ENCODE measurements at places on chromosomes 5 and 9.

GRCh38 chr5:54673523-54674225 lies 156.1 kb downstream of the SNX18 start:
- no peak for DNase-seq

- DNase-seq = no peak
Measured at GRCh38 chr9:97935276-97935675, 2.7 kb downstream of the HEMGN start.

DNA sequence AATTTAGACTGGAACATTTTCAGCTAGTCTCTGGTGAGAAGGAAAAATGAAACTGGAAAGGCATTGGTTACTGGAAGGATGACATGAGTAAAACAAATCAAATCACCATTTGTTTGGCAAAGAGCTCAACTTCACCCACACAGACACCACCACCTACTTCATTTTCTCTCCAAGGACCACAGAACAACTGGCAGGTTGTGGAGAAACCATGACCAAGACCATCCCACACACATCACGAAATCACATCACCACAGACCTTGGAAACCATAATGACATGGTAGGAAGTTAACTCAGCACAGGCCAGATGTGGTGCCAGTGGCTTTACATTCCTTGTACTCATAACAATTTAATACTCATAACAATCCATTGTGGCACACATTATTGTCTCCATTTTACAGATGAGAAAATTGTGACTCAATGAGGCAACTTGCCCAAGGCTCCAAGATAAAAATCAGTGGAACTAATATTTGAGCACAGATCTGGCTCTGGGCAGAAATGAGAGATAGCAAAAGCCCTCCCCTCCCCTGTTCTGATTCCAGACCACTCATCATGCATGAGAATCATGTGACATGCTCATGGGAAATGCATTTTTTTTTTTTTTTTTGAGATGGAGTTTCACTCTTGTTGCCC lies 7.5 kb downstream of the OR1K1 start:
- no peak for DNase-seq

DNA sequence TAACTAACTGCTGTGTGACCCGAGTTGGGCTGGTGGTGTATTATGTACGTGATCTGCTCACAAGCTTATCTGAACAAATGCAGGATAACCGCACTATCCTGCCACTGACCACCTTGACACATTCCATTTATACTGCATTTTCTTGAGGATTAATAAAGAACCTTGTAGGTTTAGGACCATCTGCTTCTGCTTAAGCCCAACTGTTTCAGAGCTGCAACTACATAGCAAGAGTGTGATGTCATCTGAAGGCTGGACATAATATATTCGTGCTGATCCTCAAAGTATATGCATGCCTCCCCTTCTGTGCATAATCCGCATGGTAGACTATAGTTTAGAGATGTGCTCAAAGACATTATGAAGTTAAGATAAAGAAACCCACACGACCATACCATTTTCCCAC lies 435.9 kb downstream of the BNC2 start:
- no peak for DNase-seq

GRCh38 chr5:33997331-33997983 lies 10.4 kb downstream of the AMACR start:
- peak; percentile 59 for DNase-seq

DNA sequence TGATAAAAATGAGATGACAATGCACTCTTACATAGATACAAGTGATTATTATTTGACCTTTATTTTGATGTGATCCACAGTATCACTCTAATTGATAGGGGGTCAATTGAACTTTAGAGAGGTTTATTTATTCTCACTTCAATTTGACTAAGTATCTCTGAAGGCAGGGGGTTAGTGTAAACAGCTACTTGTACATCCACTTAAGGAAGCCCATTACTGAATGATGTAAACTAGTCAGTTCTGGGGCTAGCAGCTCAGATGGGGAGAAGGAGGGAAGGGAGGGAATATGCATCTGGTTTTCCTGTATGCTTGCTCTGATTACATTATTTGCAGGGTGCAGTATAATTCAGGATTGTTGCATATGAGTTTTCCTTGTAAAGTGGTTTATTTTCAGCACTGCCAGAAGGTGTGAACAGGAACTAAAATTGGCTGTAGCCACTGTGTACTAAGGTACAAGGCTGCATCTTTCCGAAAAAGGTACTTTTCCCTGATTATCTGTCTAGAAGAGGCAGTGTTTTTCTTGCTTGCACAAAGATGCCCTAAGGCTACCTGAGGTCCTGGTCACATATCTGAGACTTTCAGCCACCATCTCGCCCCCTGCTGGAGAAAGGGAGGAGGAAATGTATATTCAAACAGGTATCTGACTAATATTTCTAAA lies 51.2 kb downstream of the MRPS27 start:
- DNase-seq = peak; percentile 47

GRCh38 chr5:9207817-9208418 lies 338.0 kb downstream of the SEMA5A start:
- DNase-seq = peak; percentile 48

GRCh38 chr9:19965336-19965735 lies 176.5 kb upstream of the SLC24A2 start:
- DNase-seq = no peak

DNA sequence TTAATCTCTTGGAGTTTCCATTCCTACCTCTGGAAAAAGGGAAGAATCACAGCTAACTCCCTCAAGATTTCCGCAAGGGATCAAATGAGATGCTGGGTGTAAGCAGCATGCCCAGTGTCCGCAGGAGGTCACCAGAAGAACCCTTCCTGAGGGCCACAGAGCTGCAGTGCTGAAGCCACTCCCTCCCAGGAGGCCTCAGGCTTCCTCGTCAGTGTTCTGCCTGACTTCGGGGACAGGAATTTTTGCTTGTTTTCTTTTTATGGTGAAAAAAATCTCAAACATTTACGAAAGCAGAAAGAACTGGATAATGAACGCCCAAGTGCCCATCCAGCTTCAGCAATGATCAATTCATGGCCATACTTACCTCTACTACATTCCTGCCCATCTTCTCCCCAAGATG lies 183.0 kb downstream of the CDK5RAP2 start:
- no peak for DNase-seq

GRCh38 chr5:95941756-95942155 lies 19.9 kb downstream of the ELL2 start:
- no peak for DNase-seq

DNA sequence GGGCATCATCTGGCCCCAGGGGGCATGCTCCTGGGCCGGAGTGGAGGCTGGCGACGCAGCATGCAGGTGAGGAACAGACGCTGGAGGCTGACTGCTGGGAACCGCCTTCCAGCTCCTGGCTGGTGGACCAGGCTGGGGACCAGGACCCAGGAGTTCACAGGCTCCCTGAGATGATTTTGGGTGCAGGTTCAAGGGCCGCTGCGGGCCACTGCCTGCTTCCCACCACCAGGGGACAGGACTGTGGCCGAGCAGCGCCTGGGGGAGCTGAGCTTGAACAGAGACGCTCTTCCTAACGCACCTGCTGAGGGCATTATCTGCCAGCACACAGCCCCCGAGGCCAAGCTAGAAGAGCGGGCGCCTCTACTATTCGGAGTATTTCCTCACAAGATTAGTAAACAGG lies 132.1 kb upstream of the RAPGEF1 start:
- DNase-seq = no peak

GRCh38 chr5:3382782-3383181 lies 212.8 kb upstream of the IRX1 start:
- DNase-seq = no peak

DNA sequence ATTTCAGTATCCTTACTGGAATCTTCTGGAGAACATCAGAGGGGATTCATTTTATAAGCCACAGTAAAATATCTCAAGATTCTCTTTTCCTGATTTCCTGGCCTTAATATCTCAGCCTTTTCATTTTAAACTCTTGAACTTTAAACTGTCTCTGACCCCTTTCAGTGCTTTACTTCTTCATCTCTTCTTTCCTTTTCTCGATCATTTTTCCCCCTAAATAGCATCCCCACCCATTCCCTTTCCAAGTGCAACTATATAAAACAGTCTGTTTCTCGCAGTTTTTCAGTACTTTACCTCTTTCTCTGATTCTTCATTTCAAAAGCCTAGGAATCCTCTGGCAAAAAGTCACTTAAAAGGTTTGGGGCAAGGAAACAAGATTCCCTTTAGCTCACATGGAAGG lies 80.5 kb downstream of the PALM2AKAP2 start:
- no peak for DNase-seq

DNA sequence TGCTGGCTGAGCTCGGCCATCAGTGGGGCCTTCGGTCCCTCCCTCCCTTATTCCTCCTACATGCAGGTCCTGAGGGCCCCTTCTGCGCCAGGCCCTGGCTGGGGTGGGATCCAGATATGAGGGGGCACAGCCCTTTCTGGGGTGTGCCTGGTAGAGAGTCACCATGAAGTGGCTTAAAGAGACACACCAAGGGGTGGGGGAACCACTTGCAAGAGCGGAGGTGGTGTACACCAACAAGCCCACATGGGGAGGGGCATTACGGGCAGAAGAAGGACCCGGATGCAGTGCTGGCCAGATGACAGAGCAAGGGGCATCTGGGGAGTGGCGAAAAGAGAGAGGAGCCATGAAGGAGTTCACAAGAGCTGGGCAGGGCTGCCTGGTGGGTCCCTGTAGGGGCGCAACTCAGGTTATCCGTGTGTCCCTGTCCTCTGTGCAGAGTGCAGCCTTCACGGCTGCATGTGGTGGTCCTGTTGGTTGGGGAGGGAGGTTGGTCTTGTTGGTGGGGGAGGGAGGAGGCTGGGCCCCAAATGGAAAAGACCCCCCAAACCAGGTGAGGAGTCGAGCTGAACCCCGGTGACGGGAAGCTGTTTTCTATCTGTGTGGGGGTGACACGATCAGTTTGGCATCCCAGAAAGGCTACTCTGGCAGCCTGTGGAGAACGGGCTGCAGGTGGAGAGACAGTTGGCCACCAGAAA lies 158.1 kb downstream of the DAB2IP start:
- no peak for DNase-seq

DNA sequence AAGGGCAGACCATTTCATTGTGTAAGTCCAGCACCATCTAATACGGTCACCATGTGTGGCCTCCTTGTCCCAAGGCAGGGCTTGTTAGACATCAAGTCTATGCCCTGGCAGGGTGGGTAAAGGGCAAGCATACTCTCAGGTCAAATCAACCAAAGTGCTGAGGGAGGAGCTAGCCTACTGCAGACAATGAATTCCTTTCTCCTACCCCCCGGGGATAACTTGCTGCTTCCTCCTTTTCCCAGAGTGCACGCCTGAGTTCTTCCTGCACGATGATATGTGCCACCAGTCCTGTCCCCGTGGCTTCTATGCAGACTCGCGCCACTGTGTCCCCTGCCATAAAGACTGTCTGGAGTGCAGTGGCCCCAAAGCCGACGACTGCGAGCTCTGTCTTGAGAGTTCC lies 71.4 kb downstream of the RFK start:
- no peak for DNase-seq

GRCh38 chr5:163276466-163276865 lies 160.9 kb upstream of the CCNG1 start:
- DNase-seq = no peak

- DNase-seq = peak; percentile 24
Measured at GRCh38 chr9:84781458-84781857, 111.9 kb downstream of the NTRK2 start.

DNA sequence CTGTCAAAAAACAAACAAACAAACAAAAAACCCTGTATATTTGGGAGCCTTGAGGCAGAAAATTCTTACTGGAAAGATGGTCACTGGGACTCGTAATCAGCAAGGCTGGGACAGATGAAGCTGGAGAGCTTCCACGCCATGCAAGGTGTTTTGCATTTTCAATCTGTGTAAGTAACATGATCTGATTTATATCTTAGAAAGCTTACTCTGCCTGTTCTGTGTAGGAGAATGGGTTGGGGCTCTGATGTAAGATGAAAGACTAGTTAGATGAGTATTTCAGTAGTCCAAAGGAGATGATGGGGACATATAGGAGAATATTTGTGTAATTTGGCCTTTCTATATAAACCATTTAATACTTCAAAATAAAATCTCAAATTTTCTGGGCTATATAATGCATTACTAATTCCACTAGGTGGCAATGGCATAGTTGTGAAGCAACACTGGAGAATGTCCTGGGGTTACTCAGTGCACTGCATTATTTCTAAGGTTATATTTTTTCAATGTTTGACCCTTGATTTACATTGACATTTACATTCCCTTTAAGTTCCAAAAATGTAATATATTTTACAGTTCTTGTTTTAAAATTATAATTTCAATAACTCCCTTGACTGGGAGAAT lies 21.9 kb upstream of the FSD1L start:
- DNase-seq = peak; percentile 33

DNA sequence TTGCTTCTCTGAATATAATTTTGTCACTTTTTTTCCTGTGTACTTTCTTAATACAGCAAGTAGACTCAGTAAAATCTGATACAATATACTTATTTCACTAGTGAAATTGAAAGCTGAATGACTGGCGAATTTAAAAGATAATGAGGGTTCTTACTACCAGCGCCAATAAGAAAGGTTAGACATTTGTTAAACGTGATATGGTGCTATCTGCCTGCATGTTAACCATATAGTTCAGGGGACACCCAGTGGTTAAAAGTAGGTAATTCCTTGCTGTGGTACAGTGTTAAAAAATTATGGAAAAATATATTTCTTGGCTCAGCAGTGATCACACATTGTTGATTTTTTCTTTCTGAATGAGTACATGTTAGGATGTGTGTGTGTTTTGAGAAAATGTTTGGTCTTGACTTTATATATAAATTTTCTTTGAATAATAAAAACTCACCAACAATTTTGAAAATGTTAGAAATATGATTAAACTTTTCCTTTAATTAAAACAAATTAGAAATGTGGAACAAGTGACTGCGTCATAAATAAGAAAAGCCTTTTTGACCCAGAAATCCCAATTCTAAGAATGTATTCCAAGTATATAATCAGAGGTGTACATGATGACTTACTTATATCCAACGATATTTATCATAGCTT lies 25.8 kb downstream of the CAST start:
- peak; percentile 66 for DNase-seq

- DNase-seq = no peak
Measured at GRCh38 chr5:73858054-73858453, 232.1 kb downstream of the ARHGEF28 start.

DNA sequence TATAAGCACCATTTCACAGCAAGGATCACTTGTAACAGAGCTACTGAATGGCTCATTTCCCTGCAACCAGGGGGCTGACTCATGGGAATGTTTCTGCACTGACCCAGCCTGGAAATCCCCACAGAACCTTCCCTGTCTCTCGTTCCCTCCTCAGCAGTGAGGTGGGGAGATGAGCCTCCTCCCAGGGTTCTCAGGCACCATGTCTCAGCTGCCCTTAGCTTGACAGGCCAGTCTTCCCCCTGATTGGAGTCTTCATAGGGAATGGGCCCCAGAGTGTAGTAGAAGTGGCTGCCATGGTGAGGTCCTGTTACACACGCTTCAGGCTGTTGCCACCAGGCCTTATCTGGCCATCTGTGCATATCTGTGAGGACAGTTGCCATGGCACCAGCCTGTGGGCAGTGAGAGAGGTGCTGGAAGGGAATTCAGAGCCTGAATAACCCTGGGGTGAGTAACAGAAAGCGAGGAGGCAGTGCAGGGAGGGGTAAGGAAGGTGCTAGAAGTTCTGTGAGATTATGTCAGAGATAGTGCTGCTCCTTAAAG lies 324.4 kb downstream of the ENC1 start:
- DNase-seq = peak; percentile 92

- no peak for DNase-seq
Measured at GRCh38 chr5:180387798-180388197, 34.7 kb upstream of the GFPT2 start.

GRCh38 chr9:95989297-95989696 lies 113.8 kb downstream of the ERCC6L2 start:
- DNase-seq = no peak
